ENCODE measurements at places on chromosomes 3 and 15.

- H3K36me3 ChIP-seq = no peaks in the 10 kb centered on the region
- no peak for DNase-seq
- no peak overlapping the region for H3K4me3 ChIP-seq
Measured at GRCh38 chr15:27707257-27707656, 391.9 kb downstream of the OCA2 start.

- H3K4me3 ChIP-seq = no peak overlapping the region
- H3K27me3 ChIP-seq = no peaks in the 10 kb centered on the region
- H3K4me1 ChIP-seq = no peaks in the 10 kb centered on the region
Measured at GRCh38 chr3:118272991-118273390, 761.7 kb downstream of the IGSF11 start.

DNA sequence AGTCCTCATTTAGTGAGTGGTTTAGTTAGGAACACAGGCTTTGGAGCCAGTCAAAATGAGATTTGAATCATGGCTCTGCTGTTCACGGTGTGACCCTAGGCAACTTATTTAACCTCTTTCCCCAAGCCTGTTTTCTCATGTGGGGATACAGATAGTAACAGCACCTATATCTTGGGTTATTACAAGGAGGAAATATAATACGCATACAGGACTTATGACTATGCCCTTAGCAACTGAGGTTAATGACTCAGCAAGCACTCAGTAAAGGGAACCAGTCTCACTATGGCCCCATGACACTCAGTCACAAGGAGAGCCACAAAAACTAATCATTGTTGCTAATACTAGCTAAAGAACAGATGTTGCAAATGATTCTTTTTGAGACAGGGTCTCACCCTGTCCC, 45.9 kb downstream of the SUMF1 start:
- peak overlapping the region; percentile 31 for H3K27ac ChIP-seq
- DNase-seq = no peak
- no peaks in the 10 kb centered on the region for H3K36me3 ChIP-seq
- peaks cover 22% of the 10 kb centered on the region for H3K4me1 ChIP-seq

GRCh38 chr3:36649125-36649524, 115.2 kb downstream of the DCLK3 start:
- H3K27me3 ChIP-seq = no peaks in the 10 kb centered on the region
- H3K36me3 ChIP-seq = no peaks in the 10 kb centered on the region
- no peaks in the 10 kb centered on the region for H3K4me1 ChIP-seq
- H3K4me3 ChIP-seq = no peak overlapping the region

DNA sequence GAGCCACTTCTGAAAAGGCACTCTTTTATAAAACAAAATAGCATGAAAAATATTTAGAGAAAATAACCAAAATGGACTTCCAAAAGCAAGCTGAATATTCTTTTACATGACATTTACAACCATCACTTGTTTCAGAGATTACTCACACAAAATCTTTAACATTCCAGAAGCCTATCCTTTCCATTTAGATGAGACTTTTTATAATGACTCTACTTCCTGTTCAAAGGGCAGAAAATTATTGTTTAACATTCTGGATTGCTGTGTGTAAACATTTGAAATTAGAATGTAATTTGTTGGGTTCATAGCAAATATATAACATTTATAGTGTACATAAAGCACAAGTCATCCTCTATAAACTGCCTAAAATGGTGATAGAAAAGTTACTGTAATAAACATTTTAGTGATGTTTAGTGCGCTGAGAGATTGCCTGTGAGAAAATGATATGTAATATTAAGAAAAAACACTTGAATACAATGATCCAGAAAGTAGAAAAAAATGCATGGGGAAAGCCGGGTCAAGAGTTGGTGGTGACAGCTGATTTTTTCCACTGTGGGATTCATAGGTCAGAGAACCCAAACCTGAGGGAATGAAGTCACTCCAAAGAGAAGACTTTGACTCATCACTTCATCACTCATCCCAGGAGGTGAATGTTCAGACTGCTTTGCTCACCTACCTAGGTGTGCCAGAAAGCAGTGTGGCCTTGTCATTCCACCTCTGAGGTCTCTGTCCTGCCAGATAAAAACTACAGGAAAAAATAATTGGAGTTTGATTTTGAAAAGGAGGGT, 305.8 kb downstream of the ARPP21 start:
- no peak overlapping the region for H3K27ac ChIP-seq
- H3K27me3 ChIP-seq = no peaks in the 10 kb centered on the region
- no peaks in the 10 kb centered on the region for H3K4me1 ChIP-seq
- no peak overlapping the region for H3K4me3 ChIP-seq
- no peak for DNase-seq

- H3K4me3 ChIP-seq = no peak overlapping the region
- DNase-seq = no peak
- H3K27ac ChIP-seq = no peak overlapping the region
- no peaks in the 10 kb centered on the region for H3K36me3 ChIP-seq
- H3K4me1 ChIP-seq = no peaks in the 10 kb centered on the region
Measured at GRCh38 chr15:29432191-29433049, 162.8 kb upstream of the NSMCE3 start.

DNA sequence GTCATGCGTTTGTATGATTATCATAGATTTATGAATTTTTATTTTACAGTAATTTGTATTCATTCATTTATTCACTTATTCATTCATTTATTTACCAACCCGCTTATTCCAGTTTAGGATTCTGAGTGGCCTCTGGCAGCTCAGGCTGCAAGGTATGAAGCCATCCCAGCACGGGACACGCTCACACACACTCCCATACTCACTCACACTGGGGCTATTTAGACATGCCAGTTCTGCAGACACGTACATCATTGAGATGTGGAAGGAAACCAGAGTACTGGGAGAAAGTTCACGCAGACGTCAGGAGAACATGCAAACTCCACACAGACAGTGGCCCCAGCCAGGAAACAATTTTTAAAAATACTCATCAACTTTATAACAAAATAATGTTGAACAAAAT, 5.1 kb downstream of the CDIN1 start:
- H3K27ac ChIP-seq = peak overlapping the region; percentile 64
- H3K27me3 ChIP-seq = no peaks in the 10 kb centered on the region
- H3K4me3 ChIP-seq = no peak overlapping the region
- peaks cover 20% of the 10 kb centered on the region for H3K4me1 ChIP-seq

DNA sequence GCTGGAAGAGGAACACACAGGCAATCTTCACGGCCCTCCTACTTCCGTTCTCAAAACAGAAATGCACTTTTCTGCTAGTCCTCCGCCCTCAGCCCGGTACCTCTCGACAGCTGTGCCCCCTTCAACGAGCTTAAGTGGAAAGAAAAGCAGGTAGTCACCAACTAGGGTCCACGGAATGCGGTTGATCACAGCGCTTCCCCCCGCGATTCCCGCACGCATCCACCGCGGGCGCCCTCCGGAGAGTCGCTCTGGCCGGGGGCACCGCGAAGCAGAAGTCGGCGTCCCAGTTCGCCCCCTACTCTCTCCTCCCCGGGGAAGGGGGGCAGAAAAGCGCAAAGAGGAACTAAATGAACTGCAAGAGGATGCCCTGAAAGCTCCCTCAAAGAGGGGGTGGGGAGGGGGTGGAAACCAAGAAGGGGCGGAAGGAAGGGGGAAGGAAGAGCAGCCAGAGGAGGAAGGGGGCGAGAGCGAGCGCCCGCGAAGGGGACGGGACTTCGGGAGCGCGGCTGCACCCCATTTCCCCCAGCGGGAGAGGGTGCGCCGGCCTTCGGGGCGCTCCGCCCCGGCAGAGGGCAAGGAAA, 738 bp downstream of the ACAP2 start:
- H3K27ac ChIP-seq = peak overlapping the region; percentile 97
- peaks cover 18% of the 10 kb centered on the region for H3K4me1 ChIP-seq
- peak; percentile 73 for DNase-seq
- no peaks in the 10 kb centered on the region for H3K36me3 ChIP-seq
- H3K27me3 ChIP-seq = no peaks in the 10 kb centered on the region
- H3K4me3 ChIP-seq = peak overlapping the region; percentile 98

DNA sequence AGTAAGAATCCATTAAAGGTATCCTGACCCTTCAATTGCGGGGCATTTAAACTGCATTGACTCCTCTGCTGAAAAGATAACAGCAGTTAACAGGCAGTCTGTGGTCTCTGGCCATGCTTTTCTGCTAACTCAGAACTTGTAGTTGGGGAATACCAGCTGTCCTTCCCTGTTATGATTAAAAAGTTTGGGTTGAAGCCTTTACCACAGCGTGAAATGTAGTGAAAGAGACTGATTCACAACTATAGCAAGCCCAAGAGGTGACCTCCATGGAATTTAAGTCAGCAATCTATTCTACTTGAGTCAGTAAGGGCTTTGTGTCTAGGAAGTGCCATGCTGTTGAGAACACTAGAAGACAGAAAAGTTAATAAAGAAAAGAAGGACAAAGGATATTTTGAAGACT, 1037.3 kb downstream of the SI start:
- DNase-seq = no peak
- H3K27ac ChIP-seq = no peak overlapping the region
- H3K4me3 ChIP-seq = no peak overlapping the region

- no peak for DNase-seq
- H3K4me1 ChIP-seq = no peaks in the 10 kb centered on the region
- no peaks in the 10 kb centered on the region for H3K27me3 ChIP-seq
- H3K27ac ChIP-seq = no peak overlapping the region
- no peaks in the 10 kb centered on the region for H3K36me3 ChIP-seq
Measured at GRCh38 chr3:180362081-180362480, 239.9 kb upstream of the TTC14 start.

DNA sequence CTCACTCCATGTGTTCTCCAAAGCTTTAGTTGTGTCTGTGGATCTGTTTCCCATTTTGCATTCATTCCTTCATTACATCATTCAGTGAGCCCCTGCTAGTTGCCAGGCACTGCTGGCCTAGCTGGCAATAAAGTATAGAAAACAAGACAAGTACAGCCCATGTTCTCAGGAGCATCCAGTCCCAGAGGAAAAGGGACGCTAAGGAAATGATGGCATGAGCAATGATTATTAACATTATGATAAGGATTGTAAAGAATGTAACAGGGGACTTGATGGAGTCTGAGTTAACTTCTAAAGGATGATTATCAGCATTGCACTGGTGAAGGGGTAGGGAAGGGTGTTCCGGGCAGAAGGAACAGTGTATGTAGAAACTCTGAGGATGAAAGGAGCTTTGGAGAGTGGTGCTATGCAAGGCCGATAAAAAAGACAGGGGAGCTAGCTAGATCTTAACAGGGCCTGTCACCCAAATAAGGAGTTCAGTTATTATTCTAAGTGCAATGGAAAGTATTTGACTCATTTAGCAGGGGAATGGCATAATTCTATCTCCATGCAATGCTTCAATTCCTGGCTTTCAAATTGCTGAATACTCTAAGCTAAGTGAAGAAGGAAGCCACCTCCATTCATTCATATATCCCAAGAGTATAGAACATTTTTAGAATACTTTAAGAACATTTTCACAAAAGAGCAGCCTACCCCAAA, 258.2 kb upstream of the STT3B start:
- no peak for DNase-seq
- H3K27me3 ChIP-seq = no peaks in the 10 kb centered on the region
- H3K27ac ChIP-seq = no peak overlapping the region
- no peaks in the 10 kb centered on the region for H3K36me3 ChIP-seq
- no peaks in the 10 kb centered on the region for H3K4me1 ChIP-seq

- no peak for DNase-seq
- H3K4me3 ChIP-seq = no peak overlapping the region
- no peaks in the 10 kb centered on the region for H3K36me3 ChIP-seq
- no peak overlapping the region for H3K27ac ChIP-seq
- no peaks in the 10 kb centered on the region for H3K27me3 ChIP-seq
- peaks cover 38% of the 10 kb centered on the region for H3K4me1 ChIP-seq
Measured at GRCh38 chr3:188202358-188203138, 48.6 kb downstream of the LPP start.
